ENCODE measurements at places on chromosomes 12 and 14. TPM values are rescaled to one million over a fixed set of nuclear protein-coding genes. Genes with fewer than 3 reads are reported as not detected.

DNA sequence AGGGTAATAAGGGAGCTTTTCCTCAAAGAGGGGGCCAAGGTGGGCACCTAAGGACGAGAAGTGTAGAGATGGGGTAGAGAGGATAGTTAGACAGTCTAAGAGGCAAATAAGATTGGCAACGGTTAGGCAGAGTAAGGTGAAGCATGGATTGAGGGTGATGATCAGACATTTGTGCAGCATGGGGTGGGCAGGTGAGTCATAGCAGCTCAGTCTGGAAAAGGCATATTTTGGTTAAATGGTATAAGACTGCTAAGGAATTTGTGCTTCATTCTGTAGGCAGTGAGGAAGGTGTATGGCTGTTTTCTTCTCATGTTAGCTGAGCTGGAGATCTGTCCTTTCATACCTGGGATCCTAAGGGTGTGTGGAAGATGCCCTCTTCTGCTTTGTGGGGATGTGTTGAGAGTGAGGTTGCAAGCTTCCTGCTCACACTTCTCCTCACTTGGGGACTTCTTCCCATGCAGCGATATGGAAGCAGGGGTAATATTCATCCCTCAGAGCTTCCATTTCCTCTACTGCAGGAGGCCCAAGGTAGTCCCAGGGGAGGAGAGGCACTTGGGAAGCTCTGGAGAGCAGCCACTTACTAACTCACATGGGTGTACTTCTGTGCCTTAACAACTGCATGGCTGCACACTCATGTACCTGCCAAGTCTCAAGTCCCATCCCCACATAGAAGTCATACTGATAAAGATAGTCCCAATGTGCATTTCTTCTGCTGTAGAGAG is 28.9 kb downstream of the GSG1 start:
- H3K4me1 ChIP-seq = no peaks in the 10 kb centered on the region
- no peaks in the 10 kb centered on the region for H3K36me3 ChIP-seq

The P2RX2 gene
- polyA plus RNA-seq = 12.0 TPM

The PLCZ1 gene
- not detected for polyA plus RNA-seq

The MYO1H gene
- polyA plus RNA-seq = 0.07 TPM

The FOXG1 gene
- not detected for polyA plus RNA-seq

GRCh38 chr12:128018067-128018466 is 248.9 kb upstream of the TMEM132C start:
- H3K36me3 ChIP-seq = no peaks in the 10 kb centered on the region
- no peaks in the 10 kb centered on the region for H3K4me1 ChIP-seq
- DNase-seq = no peak

GRCh38 chr12:96807741-96808140 is 99.3 kb upstream of the NEDD1 start:
- H3K4me1 ChIP-seq = no peaks in the 10 kb centered on the region
- no peaks in the 10 kb centered on the region for H3K36me3 ChIP-seq
- no peak overlapping the region for H3K27ac ChIP-seq
- H3K4me3 ChIP-seq = no peak overlapping the region

The SIX4 gene
- 0.33 TPM for polyA plus RNA-seq

The BRMS1L gene
- 3.8 TPM for polyA plus RNA-seq

The SERPINA9 gene
- not detected for polyA plus RNA-seq
